NCI-H1694 treated with DMSO at 0.1 percent for 48 hours (cell line): ENCODE measurements at places on chromosomes 11 and 22.

DNA sequence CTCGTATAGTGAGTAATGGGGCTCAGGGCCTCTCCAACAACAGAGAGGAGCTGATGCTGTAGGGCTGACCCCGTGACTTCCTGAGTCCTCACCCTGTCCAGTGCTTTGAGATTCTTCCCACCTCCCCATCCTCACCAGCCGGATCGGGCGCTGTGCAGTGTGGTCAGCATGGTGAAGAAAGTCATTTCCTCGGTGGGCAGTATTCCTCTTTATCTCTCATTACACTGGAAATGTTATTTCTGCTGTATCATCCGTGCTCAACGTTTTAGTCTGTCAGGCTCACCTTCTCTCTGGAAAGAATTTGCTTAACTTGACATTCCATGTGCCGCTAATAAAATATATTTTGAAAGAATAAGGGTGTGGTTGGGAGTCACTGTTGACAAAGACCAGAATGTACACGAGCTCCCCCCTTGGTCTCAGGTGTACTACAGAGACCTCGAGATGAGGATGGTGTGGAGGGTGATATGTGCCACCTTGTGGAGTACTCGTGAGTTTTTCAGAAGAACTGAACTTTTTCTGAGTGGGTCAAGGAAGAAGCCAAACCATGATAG lies 25.7 kb upstream of the SCGB1A1 start:
- no peak for DNase-seq

DNA sequence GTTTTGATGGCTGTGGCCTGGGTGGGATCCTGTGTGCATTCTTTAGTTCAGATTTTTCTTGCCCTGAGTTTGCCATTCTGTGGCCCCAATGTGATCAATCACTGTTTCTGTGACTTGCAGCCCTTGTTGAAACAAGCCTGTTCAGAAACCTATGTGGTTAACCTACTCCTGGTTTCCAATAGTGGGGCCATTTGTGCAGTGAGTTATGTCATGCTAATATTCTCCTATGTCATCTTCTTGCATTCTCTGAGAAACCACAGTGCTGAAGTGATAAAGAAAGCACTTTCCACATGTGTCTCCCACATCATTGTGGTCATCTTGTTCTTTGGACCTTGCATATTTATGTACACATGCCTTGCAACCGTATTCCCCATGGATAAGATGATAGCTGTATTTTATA lies 620 bp downstream of the OR4C16 start:
- no peak for DNase-seq

GRCh38 chr11:79366218-79366617 lies 74.6 kb downstream of the TENM4 start:
- no peak for DNase-seq

DNA sequence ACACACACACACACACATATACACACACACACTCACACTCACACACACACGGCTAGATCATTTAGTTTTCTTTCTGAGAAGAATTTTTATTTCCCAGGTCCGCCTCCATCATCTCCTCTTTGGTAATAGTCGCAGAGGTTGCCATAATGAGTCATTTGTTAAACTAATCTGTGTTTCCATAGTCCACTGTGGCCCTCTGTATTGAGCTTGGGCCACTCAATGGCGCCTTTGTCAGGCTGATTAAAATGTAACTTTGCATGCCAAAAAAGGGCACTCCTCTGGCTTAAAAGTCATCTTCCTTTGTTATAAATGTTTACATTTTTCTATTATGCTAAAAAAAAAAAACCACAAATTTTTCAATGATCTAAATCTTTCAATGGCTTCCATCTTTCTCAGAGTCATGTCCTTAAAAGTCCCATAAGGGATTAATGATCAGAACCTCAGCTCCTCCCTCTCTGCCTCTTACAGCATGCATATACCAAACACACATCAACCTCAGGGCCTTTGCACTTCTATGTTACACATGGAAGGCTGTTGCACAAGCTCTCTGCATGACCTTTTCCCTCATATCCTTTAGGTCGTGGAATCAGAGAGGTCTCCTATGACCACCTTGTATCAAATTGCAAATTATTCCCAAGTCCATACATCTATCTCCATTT lies 35.3 kb downstream of the EHF start:
- no peak for DNase-seq

- DNase-seq = no peak
Measured at GRCh38 chr22:24554313-24555164, at the start of gene GUCD1. Gene GUCD1 (minus strand): TSS chr22:24555138. CDS start chr22:24554991, 147 bp downstream.

GRCh38 chr22:48076008-48076407 lies 1313.6 kb downstream of the TBC1D22A start:
- DNase-seq = no peak
